ENCODE measurements at places on chromosomes 7 and 10. TPM values are rescaled to one million over a fixed set of nuclear protein-coding genes. Genes with fewer than 3 reads are reported as not detected.
A peak's percentile ranks its signal among the peaks of the same experiment; 100 is the strongest.

The ADIRF gene
- 69.5 TPM for polyA plus RNA-seq

The VSTM4 gene
- 1.1 TPM for polyA plus RNA-seq

The MCM10 gene
- 0.14 TPM for polyA plus RNA-seq

The SH2B2 gene
- 18.6 TPM for polyA plus RNA-seq

The GNAT3 gene
- not detected for polyA plus RNA-seq

The RET gene
- 0.75 TPM for polyA plus RNA-seq

The ANKRD1 gene
- polyA plus RNA-seq, result 1,576 TPM

DNA sequence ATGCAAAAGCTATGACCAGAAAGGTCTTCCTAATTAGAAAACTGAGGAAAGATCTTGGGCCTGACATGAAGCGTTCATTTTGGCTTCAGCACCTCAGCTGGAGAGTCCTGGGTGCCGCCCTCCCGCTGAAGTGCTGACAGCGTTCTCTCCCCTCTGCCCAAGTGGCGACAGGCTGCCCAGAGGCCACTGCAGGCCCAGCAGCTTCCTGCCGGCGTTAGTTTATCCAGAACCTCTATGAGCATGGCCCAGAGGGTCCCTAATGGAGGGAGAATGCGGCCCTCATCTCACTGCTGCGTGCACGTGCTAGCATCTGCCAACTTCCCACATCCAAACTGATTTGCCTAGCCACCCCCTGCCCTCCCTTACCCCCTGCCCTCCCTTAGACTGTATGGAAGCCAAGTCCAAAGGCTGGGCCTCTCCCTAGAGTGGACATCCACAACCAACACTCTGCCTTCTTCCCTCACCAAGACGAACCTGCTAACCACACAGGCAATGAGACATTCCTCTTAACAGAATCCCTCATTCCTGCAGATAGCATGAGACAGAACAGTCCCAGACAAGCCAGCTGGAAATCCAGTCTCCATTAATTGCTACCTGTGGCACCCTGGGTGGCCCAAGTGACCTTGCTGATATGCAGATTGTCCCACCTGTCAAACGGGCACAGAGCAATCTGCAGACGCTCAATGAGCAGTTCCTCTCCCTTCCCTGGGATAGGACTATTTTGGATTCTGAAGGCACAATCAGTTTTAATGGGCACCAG, 108.4 kb downstream of the C10orf90 start:
- no peak for DNase-seq

- DNase-seq, result no peak
Observed at GRCh38 chr10:84549368-84550165, 221.2 kb downstream of the CCSER2 start.

DNA sequence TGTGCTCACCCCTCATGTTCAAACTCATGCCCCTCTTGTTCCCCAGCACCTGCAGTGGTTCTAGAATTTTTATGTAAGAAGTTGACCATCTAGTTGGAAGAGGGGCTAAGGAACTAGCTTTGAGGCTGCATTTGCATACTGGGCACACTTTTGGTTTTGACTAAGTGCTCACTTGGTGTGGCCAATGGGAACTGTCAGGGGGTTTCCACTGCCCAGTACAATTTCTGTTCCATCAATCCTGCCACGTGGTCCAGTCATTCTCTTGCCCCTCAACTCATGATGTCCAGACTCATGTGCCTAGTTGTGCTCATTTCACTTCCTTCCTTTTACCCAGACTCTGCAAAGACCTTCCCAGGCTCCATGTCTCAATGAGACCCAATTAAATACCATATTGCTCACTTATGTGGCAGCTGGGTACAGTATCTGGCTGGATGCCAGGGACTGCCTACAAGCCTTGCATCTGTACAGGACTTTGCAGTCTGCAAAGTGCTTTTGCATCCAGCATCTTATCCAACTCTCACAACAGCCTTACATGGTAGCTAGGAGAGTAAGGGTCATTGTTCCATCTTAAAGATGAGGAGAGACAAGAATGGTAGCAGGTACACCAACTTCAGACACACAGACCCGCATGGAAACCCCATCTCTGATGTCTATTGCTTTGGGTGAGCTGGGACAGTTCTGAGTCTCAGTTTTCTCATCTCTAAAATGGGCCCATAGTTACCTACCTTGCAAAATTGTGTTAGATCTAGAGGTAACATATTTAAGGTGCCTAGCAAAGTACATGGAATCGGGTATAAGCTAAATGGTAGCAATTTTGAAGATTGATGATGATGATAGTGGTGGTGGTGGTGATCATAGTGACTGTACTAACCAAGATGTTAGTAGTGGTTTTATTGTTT, 30.1 kb upstream of the KCNMA1 start:
- DNase-seq, result no peak

GRCh38 chr10:113000442-113000841, 50.4 kb downstream of the TCF7L2 start:
- no peak for DNase-seq

- DNase-seq, result no peak
Observed at GRCh38 chr7:112765105-112765504, 25.1 kb downstream of the TMEM168 start.

DNA sequence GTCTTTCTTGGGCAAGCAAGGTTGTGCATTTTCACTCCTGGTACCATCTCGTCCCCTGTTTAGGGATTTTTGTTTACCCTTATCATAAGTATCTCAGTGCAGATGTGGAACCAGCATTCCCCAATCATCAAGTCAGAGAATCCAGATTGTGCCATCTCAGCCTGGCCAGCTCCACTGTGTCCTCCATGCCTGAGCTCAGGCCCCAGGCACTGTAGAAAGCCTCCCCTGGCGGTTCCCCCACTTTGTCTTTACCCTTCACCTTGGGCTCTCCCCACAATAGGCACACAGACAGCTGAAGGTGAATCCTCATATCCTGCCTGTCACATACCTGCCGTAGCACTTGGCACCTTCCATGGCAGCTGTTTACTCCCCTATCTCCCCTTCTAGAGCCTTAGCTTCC, 264.7 kb upstream of the NFE2L3 start:
- DNase-seq, result no peak

DNA sequence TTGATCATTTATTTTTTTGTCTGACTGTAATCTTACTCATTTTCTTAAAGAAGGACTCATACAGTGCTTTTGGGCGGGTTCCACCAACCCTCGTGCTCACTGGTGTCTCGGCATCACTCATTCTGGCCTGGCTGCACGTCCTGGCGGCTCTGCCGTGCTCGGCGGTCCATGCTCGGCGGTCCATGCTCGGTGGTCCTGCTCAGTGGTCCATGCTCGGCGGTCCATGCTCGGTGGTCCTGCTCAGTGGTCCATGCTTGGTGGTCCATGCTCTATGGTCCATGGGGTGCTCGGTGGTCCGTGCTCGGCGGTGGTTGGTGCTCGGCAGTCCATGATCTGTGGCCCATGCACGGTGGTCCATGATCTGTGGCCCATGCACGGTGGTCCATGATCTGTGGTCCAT, 72.5 kb downstream of the WDR37 start:
- no peak for DNase-seq

GRCh38 chr7:4040109-4040928, 641.8 kb upstream of the FOXK1 start:
- no peak for DNase-seq

- no peak for DNase-seq
Observed at GRCh38 chr10:58210160-58210559, 57.5 kb downstream of the IPMK start.

- no peak for DNase-seq
Observed at GRCh38 chr7:16210171-16210570, 211.2 kb downstream of the CRPPA start.

- no peak for DNase-seq
Observed at GRCh38 chr10:129955601-129956285, 8.3 kb downstream of the EBF3 start.

DNA sequence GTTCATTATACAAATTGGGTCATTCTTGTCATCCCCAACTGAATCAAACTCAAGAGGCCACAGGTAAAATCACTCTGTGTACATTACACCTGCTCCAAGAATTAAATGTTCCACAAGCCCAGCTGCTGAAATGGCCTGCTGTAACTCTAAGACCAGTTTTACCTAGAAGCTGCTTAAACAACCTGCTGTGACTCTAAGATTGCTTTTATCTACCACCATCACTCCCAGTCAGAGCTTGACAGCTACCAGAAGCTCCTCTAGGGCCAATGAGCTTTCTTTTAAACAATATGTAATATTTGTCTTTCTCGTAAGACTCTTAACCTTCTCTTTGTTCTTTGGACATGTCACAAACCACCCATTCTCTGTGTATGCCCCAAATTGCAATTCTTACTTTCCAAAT, 141.8 kb upstream of the LRGUK start:
- DNase-seq, result no peak

- peak; percentile 17 for DNase-seq
Observed at GRCh38 chr10:122911889-122912484, 1.6 kb downstream of the FAM24A start.

DNA sequence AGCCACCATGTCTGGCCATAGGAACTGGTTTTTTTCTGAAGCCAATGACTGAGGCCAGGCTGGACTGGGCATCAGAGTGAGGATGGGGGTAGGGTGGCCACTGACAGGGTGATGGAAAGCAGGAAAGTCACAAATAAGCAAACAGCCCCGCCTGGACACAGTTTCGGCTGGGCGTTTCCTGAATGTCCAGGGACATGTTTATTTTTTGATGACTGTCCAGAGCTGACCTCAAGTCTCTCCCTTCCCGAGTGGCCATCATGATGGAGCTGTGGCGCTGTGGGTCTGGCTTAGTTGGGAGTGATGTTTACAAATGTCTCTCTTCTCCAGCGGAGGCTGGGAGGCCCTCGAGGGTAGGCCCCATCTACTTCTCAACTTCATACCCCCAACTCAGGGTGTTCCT, 37.1 kb upstream of the COMTD1 start:
- no peak for DNase-seq

GRCh38 chr7:114155116-114156110, 236.6 kb upstream of the PPP1R3A start:
- DNase-seq, result no peak

GRCh38 chr7:149455175-149455950, 5.5 kb downstream of the ZNF777 start:
- no peak for DNase-seq

- DNase-seq, result no peak
Observed at GRCh38 chr7:104486931-104487330, 158.5 kb downstream of the LHFPL3 start.

- no peak for DNase-seq
Observed at GRCh38 chr7:158684329-158684728, 20.3 kb downstream of the NCAPG2 start.

DNA sequence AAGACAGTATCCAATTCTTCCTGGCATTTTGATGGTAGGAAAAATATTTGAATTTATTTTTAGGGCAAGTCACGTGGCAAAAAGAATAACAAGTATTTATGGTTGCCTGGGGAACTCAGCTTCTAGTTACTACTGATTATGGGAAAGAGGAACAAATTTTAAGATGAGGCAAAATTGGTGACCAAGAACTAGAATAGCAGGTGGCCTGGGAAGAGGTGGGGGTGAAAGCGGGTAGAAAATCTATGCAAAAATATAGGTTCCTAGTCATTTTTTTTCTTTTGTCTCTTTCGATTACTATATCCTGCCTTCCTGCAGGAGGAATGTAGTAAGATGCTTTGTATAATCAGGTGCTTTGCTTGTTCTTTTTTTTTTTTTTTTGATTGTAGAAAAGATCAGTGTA, 27.8 kb downstream of the ENTPD1 start:
- no peak for DNase-seq

DNA sequence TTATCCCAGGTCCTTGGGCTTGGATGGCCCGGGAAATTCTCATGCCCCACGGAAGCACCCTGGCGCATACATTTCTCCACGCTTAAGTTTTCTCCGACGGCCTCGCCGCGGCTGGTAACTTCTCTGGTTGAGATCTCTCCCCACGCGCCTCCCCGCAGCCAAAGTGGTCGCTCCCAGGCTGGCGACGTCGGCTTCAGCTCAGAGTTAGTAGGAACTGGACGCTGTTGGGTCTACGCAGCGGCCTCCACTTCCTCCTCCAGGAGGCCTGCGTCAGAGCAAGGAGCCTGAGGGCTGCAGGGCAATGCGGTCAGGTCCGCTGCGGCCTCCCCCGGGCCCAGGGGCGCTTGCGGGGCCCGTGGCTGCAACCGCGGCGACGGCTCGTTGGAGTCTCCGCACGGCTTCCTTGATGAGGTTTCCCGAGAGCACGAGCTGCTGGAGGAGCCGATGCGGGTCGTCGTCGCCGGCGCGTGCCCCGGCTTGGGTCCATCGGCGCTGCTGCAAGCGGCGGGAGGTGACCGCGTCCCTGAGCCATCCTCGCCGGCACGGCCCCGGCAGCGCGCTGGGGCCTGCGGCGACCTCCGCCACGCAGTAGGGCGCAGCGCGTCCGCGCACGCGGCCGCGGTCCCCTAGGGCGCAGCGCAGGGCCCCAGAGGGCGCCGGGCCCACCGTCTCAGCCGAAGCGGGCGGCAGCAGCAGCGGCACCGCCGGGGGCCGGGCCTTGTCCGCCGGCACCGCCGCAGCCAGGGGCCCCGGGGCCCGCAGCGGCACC, 744 bp downstream of the FRAT2 start:
- DNase-seq, result peak; percentile 79

GRCh38 chr7:86664486-86664885, 20.8 kb downstream of the GRM3 start:
- DNase-seq, result no peak

DNA sequence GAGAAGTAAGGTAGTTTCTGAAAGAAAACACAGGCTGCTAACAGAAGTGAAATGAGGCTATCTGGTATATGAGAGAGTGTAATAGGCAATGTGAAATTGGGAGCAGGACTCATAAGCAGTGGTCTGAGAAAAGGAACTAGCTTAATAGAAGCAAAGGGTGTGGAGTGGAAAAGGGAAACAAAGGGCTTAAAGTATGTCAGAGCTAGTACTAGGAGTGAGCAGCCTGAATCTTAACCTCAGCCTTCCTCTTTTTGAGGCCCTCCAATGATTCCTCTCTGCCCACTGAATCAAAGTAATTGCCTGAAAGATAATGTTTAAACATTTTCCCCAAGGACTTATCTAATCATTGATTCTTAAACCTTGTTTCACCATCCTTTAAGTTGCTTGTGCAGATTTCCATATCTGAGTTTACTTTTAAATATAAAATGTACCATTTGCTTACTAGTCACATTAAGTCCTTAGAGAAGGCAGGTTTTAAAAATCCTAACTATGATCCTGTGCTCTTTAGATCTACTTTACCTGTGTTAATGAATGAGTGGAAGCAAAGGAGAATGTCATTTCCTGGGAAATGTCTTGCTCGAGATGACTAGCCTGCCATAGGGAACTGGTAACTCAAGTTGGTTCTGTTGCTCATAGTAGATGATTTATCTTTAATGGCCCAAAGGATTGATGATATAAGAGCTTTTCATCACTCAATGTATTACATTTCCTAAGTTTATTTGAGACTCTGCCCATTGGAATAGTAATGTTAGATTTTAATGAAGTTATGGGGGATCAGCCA, 155.0 kb downstream of the SKAP2 start:
- no peak for DNase-seq

Data from psoas muscle (tissue), 8 donors.